ENCODE measurements at places on chromosomes 2 and 18. TPM values are rescaled to one million over a fixed set of nuclear protein-coding genes. Genes with fewer than 3 reads are reported as not detected.

DNA sequence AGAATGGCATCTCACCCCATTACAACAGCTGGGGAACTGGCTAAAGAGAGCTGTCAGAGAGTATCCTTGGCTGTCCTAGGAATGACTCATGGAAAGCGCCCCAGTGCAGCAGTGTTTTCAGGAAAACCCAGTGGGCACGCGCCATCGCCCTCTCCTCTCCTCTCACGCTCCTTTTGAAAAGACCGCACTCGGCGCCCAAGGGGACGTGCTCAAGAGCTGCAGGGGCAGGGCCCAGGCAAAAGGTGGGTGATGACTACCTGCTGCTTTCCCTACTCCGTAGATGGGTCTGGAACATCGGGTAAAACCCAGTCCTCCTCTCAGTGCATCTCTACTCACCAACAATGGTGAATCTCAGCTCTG, 68.1 kb downstream of the EMILIN2 start:
- DNase-seq = no peak
- H3K4me1 ChIP-seq = no peaks in the 10 kb centered on the region
- no peaks in the 10 kb centered on the region for H3K36me3 ChIP-seq
- no peak overlapping the region for H3K4me3 ChIP-seq
- no peaks in the 10 kb centered on the region for H3K27me3 ChIP-seq
- no peak overlapping the region for H3K27ac ChIP-seq

The KIF5C gene
- 1.4 TPM for total RNA-seq

The SCYGR4 gene
- total RNA-seq = not detected

- no peak for DNase-seq
- no peaks in the 10 kb centered on the region for H3K36me3 ChIP-seq
- H3K27ac ChIP-seq = no peak overlapping the region
- H3K4me3 ChIP-seq = no peak overlapping the region
These were observed 103.4 kb downstream of the MEIS1 start for GRCh38 chr2:66538291-66538690.

- H3K27me3 ChIP-seq = peaks cover 47% of the 10 kb centered on the region
- H3K4me1 ChIP-seq = no peaks in the 10 kb centered on the region
- DNase-seq = no peak
- no peak overlapping the region for H3K4me3 ChIP-seq
- no peaks in the 10 kb centered on the region for H3K36me3 ChIP-seq
- no peak overlapping the region for H3K27ac ChIP-seq
These were observed 43.0 kb upstream of the ATP6V1B1 start for GRCh38 chr2:70892750-70893149.
